ENCODE measurements at places on chromosomes 12 and 14.

GRCh38 chr14:73775339-73776193 lies 61.4 kb upstream of the PNMA1 start:
- DNase-seq = no peak

DNA sequence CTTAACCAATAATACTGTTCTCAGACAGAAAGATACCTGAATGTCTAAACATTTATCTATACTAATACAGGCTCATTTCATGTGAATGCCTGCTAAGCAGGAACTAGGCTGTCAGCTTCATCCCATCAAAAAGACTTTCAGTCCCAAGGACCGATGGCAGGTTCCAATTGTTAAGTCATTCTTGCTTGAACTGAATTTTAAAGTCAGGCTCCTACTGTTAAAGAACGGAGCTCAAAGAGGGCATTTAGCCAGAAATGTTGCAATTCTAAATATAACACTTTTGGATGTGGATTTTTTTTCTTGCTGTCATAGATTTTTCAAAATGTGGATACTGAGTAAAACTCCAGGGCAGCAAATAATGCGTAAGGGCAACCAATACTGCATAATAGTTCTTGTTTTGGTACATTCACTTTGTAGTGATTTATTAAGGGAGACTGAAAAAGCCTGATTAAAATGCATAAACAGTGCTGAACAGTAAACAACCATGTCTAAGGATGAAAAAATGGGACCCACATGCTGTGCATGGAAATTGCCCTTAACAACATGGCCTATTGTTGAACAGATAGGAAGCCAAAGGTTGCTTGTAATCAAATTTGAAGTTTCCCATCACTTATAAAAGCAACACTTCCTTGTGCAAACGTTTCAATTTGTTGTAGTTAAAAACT lies 38.6 kb upstream of the DBX2 start:
- no peak for DNase-seq

DNA sequence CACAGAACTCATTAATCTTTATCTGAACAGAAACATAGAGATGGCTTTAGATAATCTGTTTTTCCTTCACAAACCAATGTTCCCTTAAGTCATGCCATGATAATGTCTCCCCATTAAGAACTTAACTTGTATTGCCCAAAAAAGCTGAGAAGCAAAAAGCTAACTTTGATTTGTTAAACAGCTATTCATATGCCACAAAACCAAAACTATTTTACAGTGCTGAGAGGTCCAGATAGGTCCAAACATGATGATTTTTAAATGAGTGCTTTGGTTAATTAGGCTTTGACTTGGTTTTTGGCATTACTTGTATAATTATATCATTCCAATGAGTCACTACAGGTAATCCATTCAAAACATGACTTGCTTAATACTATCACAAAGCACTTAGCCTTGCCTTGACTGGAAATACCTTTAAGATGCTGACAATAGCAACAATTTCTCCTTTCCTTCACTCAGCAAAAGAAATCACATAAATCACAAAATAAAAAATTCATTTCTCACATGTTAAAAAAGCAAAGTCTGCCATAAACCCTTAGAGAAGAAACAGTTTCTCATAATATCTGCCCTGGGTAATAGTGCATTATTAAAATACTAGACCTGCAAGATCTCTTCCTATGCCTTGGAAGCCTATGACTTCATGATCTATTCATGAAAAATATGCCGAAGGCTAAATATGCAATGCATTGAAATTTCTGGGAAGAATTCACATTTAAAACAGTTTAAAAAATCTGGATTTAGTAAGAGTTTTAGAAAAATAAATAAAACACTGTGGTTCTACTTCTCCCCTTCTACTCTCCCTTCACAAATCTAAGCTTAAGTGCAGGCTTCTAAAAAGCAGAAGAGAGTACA lies 52.0 kb upstream of the SAV1 start:
- DNase-seq = no peak

- DNase-seq = no peak
Observed at GRCh38 chr12:29625359-29625953, 128.0 kb upstream of the OVCH1 start.

DNA sequence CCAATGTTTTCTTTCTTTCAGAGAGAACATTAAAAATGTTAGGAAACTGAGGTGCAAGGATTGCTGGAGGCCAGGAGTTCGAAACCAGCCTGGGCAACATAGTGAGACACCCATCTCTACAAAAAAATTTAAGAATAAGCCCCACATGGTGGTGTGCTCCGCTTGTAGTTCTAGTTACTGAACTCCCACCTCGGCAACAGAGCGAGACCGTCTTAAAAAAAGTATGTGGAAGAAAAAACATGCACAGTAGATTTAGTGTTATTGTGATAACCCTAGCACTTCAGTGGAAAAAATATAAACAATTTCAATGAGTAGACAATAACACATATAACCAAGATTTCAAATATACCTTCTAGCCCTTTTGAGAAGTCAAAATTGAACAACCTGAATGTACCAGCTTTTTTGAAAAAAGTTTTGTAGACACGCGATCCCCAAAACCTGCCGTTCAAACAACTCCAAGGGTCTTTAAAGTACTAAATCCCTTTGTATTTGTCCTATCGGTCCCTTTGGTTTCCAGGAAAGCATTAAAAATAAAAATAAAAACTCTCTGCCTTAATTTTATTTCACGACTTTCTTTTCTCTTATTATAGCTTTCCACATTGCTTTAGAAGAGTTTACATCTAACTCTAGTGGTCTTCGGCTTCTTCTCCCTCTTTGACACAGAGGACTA lies 1.0 kb upstream of the ANO6 start:
- no peak for DNase-seq

GRCh38 chr12:106425061-106425702 lies 67.6 kb downstream of the POLR3B start:
- DNase-seq = no peak

DNA sequence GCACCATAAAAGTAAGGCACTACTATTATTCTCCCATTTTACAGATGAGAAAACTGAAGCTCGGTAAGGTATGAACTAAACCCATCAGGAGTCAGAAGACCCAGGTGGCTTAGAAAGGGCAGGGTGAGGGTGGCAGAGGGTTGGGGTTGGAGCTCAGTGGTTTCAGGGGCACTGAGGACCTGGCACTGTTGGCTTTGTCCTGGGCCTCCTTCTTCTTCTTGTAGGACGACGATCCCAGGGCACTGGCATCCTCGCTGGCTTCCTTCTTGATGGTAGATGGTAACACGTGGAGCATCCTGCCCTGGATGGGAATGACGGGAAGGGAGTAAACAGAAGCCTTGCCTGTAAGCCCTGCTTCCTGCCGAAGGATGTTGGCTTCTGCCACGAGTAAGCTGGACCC lies 19.9 kb downstream of the RBM19 start:
- no peak for DNase-seq

DNA sequence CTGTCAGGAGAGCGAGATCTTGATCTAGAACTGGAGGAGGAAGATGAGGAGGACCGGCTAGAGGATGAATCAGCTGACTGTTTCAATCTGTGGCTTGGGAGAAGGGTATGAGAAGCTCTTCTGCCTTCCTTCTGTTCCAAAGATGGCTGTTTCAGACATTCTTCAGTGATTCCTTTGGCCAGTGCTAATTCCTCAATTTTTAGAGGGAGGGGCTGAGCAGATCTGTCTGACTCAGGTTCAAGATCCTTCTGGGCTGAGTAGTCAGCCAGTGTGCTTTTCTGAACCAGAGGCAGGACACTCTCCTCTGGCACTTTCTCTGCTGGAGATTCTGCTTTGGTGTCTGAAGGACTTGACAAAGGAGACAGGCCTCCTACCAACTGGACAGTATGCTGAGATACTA lies 15.2 kb downstream of the ACIN1 start:
- DNase-seq = no peak

DNA sequence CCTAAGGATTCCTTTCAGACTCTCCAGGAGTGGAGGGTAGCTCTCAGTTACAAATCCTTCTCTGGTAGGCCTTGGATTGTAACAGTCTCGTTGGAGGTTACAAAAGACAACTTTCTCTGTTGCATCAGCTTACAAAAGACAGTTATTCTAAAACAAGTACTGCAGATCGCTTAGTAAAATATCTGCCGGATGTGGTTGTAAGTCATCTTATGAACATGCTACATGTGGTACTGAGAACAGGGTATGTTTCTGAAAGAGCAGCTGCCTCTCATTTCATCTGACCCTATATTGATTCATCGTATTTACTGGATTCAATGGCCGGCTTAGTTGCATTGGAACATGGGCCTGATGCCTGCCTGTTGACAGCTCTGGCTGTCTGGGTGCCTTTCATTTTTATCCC lies 157.4 kb downstream of the PTCSC3 start:
- no peak for DNase-seq

DNA sequence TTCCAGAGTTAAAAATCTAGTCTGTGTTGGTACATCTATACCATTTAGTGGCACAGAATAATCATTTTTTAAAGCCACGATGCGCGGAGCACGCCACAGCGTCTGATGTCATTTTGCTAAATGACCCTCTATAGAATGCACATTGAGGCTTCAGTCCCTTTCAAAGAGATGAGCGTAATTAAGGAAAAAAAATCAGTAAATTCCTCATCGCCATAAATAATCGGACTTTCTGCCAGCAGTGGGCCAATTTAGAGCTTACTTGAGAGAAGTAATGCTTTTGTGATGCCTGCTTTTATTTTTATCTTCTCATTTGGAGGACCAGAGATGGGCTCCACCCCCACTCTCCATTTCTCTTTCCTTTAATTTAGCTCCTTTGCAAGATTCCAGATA lies 4.0 kb downstream of the ASCL1 start:
- DNase-seq = no peak

DNA sequence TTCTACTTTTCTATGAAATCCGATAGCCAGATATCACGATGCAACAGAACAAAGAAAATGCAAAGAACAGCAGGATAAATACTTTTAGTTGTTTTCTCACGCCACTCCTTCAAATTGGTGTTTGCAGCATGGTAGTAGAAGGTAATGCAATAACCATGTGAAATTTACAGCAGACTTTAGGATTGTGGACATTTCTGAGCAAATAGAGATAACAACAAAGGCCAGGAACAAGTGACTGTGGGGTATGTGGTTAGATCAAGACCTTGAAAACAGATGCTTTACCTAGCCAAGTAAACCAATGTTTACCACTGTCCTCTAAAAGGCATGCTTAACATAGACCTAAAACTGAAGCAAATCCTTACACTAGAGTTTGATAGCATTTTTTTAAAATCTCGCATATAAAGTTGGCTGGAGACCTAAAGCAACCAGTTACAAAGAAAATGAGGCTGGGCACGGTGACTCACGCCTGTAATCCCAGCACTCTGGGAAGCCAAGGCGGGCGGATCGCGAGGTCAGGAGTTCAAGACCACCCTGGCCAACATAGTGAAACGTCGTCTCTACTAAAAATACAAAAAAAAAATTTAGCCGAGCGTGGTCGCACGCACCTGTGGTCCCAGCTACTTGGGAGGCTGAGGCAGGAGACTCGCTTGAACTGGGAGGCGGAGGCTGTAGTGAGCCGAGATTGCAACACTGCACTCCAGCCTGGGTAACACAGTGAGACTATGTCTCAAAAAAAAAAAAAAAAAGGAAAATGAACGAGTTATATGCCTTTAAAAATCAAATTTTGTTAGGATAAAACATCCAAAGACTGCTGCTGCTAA lies 123.2 kb upstream of the FOXN3 start:
- DNase-seq = no peak

DNA sequence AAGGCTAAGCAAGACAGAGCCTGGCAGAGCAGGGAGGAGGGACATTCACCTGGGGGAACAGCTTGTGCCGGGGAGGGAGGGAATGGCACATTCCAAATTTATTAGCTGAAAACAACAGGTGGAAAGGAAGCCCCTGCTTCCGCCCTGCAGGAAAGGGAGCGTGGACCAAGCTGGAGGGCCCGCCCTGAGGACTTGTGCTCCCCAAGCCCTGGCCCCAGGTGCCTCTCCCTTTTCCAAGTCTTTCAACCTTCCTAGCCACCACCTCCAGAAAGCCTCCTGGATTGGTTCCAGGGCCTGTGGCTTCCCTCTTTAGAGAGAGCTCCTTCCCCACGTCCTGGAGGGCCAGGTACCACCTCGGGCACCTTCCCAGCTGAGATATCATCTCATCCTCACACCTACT lies 2.7 kb downstream of the DEGS2 start:
- no peak for DNase-seq

DNA sequence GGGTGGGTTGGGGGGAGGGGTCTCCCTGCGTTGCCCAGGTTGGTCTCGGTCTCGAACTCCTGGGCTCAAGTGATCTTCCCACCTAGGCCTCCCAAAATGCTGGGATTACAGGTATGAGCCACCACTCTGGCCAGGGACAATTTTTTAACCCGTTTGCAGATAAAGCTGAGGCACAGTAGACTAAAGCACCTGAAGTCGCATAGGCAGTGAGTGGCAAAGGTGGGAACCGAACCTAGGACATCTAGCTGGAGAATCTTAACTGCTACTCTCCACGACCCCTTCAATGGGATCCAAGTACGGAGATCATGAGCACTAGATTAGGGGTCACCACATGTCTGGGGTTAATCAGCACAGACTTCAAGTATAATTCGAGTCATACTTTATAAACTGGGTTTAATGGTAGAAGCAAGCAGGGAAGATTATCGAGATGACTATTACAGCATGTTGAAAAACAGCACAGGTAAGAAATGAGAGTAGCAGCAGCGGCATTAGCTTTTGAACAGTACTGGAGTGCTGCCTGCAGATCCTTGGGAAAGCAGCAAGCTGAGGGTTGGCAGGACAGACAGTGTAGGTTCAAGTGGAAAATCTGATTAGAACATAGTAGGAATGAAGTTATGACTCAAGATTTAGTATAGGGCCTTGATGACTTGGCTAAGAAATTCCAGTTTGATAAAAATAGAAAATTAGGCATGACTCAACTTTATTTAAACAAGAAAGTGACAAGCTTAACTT lies 23.9 kb downstream of the NID2 start:
- DNase-seq = no peak

DNA sequence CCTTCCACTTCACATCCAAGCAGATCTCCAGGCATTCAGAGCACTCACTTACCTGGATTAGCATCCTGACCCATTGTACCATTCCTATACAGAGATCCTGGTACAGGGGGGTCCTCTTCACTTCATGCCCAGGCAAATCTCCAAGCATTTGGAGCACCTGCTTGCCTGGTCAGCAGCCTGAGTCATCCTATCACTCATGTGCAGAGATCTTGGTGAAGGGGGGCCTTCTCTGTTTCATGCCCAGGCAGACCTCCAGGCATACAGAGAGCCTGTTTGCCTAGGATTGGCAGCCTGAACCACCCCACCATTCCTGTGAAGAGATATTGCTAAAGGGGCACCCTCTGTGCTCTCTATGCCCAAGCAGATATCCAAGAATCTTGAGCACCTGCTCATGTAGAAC lies 111.1 kb upstream of the CCDC175 start:
- DNase-seq = no peak

GRCh38 chr14:22791301-22791700 lies 23.9 kb downstream of the SLC7A7 start:
- no peak for DNase-seq

- DNase-seq = no peak
Observed at GRCh38 chr12:47574252-47575021, 131.4 kb downstream of the RPAP3 start.

GRCh38 chr12:87678453-87678852 lies 350.7 kb downstream of the C12orf50 start:
- no peak for DNase-seq

- DNase-seq = no peak
Observed at GRCh38 chr12:1859643-1860042, 39.3 kb downstream of the LRTM2 start.
